ENCODE measurements at places on chromosomes 11 and 22.

GRCh38 chr11:6900327-6900999 lies 8.2 kb upstream of the OR2D2 start:
- DNase-seq, result no peak

DNA sequence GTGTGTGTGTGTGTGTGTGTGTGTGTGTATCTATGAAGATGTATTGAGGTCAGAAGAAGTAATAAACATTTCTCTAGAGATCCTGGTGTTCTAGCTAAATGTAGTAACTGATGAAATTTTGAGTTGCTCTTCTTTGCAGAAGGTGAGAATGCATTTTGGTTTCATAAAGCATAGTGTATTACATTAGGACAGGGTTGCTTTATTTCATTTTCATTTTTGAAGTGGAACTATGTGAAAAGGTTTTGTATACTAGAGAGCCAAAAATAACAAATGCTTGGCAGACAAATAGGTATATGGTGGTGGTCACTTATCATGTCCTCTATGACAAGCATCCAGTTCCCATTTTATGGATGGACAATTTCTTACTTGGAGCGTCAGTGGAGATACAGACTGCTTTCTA lies 99.0 kb downstream of the CASP12 start:
- DNase-seq, result no peak

GRCh38 chr11:11149671-11150459 lies 203.2 kb downstream of the CSNK2A3 start:
- DNase-seq, result no peak

- no peak for DNase-seq
These were observed 364.9 kb downstream of the BRD1 start for GRCh38 chr22:49462795-49463194.

DNA sequence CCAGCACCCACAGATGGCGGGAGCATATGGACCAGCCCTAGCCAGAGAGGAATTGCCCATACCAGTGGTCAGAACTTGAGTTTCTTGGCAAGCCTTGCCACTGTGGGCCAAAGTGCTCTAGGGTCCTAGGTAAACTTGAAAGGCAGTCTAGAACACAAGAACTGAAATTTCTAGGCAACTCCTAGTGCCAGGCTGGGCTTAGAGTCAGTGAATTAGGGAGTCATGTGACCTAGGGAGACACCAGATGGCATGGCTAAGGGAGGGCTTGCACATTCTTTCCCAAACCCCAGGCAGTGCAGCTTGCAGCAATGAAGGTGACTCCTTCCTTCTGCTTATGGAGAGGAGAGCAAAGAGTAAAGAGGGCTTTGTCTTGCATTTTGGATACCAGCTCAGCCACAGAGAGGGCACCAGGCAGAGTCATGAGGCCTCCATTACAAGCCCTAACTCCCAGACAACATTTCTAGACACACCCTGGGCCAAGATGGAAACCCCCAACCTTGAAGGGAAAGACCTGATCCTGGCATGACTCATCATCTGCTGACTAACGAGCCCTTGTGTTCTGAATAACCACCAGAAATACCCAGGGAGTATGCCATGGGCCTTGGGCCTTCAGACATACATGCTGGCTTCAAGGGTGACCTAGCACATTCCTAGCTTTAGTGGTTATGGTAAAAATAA lies 19.2 kb upstream of the OR56A3 start:
- no peak for DNase-seq

DNA sequence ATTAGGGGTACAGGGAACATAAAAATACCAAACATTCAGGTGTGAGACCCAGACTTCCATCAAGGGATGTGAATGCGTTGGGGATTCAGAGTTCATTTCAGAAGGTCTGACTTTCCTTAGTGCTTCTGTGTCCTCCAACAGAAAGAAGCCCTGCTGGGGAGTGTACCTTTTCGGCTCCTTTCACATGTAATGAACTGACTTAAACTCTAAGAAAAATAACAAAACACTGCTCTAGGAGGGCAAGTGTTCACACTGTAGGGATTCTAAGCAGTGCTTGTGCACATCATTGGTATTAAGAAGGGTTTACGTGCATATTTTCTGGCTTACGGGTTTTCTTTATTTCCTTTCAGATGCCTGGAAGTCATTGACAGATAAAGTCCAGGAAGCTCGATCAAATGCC lies 15.7 kb upstream of the TTC36 start:
- DNase-seq, result no peak

DNA sequence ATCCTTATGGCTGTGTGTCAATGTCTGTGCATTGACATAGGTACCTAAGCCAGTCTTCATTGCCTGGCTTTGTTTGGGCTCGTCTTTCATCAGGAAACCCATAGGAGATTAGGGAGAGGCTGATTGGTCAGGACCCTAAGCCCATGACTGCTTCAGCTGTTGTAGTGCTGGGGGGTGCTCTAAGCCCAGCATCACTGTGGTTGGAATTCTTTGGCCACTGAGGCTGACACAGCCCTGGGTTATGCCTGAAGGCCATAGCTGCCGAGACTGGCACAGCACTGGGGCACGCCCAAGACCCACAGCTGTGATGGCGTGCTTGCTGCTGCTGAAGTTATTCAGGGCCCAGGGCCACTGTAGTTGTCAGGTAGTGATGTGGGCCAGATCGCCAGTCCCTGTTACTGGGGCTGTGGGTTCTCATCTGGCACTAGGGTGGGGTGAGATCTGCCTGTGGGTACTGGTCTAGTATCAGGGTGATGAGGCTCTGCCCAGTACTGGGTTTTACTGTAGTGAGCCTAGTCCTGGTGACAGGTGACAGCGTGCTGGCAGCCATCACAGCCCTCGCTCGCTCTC lies 4.9 kb downstream of the USP18 start:
- no peak for DNase-seq

GRCh38 chr11:84905411-84905810 lies 721.7 kb downstream of the DLG2 start:
- DNase-seq, result no peak

DNA sequence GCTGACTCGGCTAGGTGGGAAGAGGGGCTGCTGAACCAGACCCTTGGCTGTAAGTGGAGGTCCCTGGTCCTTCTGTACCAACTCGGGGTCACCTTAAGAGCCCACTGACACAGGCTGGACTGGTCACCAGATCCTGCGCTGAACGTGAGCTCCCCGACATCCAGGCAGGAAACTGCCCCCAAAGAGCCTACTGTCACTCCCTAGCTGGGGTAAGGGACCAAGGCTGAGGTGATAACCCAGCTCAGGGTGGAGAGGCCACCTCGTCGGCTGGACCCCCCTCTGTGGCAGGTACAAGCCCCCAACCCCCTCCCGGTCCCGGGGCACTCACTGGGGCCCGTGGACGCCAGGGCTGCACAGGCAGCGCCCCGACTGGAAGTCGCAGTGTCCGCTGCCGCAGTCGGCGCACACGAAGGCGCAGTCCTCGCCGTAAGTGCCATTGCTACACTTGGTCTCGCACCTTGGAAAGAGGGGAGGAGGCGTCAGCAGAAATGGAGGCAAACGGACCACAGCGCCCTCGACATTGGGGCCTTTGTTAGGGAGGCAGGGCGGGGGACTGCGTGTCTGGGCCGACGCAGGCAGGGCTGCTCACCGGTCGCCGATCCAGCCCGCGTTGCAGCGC lies 7.4 kb downstream of the SCARF2 start:
- no peak for DNase-seq

GRCh38 chr11:6061475-6061874 lies 30.9 kb upstream of the OR56A1 start:
- no peak for DNase-seq

DNA sequence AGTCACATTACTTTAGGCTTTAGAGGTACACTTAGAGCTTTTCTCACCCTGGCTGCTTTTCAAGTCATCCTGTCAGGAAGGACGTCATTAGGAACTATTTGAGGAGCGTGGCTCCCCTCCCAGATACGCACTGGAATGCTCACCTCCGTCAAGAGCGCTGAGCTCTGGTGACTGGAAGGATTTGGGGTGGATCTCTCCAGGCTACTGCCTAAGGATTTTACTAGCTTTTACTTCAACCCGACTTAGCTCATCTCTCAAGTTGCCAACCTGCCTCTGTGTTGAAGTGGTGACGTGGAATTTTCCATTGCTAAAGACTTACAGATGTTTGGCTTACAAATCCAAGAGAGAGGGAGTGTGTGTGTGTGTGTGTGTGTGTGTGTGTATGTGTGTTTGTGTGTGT lies 355.3 kb upstream of the CCDC90B start:
- DNase-seq, result no peak

DNA sequence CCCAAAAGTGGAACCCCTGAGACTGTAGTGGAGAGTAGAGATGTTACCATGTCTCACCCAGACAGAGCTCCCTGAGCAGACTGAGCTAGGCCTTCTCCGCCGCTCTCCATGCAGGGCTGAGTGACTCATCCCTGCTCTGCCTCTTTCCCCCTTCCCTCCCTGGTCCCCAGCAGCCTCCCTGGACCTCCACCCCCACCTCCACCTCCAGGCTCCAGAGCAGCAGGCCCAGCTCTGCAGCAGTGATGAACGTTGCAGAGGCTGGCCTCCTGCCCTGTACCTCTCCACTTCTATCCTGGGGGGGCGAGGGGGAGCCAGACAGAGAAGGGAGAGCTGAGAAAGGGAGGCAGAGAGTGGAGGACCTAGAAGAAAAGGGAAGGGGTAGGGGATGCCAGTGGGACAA lies 19.3 kb upstream of the ARAP1 start:
- no peak for DNase-seq

GRCh38 chr11:38538866-38539680 lies 1941.0 kb upstream of the RAG2 start:
- no peak for DNase-seq

DNA sequence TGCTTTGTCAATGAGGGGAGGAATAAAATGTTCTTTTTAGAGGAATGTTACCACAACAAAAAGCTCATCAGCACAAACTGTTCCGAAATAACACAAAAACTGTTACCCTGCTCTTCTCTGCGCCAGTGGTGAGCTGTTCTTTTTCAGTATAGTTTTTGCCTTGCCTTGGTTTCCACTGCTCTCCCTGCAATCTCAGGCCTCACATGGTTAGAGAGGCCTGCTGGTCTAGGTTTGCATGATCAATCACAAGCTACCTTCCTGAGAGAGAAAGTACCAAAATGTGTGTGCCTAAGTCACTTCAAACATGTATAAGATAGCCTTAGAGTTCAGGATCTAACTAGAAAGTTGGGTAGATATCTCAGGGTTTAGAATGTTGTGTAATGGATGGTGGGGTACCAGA lies 114.6 kb downstream of the STIM1 start:
- DNase-seq, result no peak

DNA sequence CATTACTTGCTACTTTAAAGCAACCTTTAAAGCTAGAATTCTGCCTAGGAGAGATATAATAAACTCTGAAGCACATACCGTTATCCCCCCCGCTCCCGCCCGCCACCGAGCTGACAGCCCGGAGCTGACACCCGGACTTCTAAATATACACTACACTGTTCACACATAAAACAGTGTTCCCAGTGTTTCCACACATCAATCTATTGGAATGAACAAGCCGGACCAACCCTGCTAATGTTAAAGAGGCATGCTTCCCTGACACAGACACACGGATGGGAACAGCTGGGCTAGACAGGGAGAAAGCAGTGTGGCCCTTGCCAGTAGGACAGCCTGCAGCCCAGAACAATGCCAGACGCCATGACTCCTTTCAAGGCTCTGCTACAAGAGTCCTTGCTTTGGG lies 108.4 kb upstream of the CSNK2A3 start:
- DNase-seq, result no peak

- no peak for DNase-seq
These were observed 111.8 kb downstream of the CTNND1 start for GRCh38 chr11:57873196-57873911.

DNA sequence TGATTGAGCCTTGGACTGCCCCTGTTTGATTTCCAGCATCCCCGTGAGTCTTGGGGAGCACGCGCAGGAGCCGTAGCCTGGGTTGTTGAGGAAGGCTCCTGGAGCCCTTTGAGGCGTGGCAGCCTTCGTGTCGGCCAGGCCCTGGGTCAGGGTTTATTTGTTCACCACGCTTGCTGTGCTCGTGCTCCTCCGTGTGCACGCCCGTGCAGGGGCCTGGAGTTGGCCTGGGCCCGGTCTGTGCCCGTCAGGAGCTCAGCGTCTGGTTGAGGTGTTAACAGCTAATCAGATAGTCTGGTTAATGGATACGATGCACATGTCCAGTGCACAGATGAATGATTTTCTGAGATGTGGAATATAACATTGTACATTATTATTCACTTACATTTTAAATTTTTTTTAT lies 8.0 kb downstream of the IGHMBP2 start:
- no peak for DNase-seq

GRCh38 chr11:84866922-84867321 lies 760.2 kb downstream of the DLG2 start:
- no peak for DNase-seq

GRCh38 chr11:65355013-65355775 lies 643 bp downstream of the TIGD3 start:
- DNase-seq, result no peak

GRCh38 chr22:48639896-48640748 lies 1187.6 kb downstream of the BRD1 start:
- no peak for DNase-seq

DNA sequence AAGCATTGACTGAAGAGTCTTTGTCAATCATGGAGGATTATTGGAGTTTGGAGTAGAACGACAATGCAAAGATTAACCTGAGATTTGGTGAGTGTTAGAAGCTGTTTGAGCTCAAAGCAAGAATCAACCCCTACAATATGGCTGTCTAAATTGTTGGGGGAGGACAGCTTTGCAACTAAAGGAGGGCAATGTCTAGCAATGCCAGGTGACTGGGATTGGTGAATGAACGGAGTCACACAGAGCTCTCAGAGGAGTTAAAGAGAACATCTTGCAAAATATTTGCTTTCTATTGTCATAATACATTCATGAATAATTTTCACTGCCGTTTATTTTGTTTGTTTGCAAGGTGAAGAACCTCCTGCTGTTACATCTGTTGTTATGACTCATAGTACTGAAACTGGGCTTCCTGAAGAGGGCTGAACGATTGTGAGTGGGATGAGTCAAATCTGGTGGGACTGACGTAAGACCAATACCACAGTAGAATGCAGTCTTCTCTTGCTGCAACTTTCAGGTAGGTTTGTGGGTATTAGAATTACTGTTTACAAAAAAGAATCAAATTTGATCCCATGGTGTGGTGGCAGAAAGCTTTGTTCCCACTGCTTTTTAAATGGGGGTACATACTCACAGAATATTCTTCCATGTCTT lies 281.9 kb downstream of the CADM1 start:
- DNase-seq, result no peak

DNA sequence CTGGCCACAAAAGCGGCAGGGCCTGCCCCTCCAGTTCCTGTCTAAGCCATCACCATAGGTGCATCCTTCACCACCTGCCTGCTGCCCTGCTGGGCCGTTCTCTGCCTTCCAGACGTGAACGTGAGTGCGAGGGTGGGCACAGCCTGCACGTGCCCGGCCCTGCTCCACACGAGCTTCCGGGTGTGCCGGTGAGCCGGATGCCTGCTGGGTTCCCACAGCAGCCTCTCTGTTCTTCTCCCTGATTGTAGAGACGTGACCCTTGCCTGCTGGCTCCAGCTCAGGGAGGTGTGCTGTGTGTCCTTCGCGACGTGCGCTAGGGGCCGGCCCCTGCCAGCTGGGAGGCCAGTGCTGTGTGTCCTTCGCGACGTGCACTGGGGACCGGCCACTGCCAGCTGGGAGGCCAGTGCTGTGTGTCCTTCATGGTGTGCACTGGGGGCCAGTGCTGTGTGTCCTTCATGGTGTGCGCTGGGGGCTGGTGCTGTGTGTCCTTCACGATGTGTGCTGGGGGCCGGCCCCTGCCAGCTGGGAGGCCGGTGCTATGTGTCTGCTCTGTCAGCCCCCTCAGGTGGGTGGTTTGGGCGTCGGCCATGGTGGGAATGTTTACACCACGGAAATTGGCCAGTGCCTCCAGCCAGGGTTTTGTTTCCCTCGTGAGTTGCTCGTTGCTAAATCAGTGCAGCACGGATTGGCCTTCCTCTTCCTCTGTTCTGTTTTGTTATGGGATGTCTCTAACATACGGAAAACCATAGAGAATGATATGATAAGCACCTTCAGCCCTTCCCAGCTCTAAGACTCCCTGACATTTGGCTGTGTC lies 35.4 kb upstream of the BRSK2 start:
- DNase-seq, result no peak

- no peak for DNase-seq
These were observed 21.8 kb downstream of the CLMP start for GRCh38 chr11:123173040-123173855.
